ENCODE measurements at places on chromosomes 11 and 22.

- H3K4me1 ChIP-seq: peaks cover under 1% of the 10 kb centered on the region
- H3K27ac ChIP-seq: no peak overlapping the region
- no peaks in the 10 kb centered on the region for H3K36me3 ChIP-seq
- no peaks in the 10 kb centered on the region for H3K27me3 ChIP-seq
- no peak for DNase-seq
- no peak overlapping the region for H3K4me3 ChIP-seq
Observed at GRCh38 chr11:103963648-103964047, 72.8 kb upstream of the DDI1 start.

- DNase-seq: no peak
Observed at GRCh38 chr22:26524870-26525269, 12.6 kb upstream of the TFIP11 start.

GRCh38 chr22:22769434-22770279 is 118.0 kb upstream of the IGLL5 start:
- no peak overlapping the region for H3K4me3 ChIP-seq
- no peak for DNase-seq
- no peak overlapping the region for H3K27ac ChIP-seq
- H3K27me3 ChIP-seq: peaks cover 62% of the 10 kb centered on the region
- peaks cover 5% of the 10 kb centered on the region for H3K4me1 ChIP-seq

DNA sequence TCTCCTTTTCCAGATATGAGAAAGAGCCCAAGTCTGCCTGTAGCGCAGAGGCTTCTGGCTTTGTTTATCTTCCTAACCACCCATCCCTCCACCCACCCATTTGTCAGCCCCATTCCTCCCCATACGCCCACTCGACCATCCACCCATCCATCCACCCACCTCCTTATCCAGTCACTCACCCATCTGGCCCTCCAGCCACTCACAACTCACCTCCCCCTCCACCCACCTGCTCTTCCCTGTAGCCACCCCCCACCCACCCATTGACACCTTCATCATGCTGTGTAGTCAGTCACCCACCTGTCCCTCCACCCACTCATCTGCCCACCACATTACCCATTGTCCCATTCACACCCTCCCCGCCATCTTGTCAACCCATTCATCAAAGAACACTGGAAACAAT is 5.5 kb downstream of the CST6 start:
- peaks cover 7% of the 10 kb centered on the region for H3K27me3 ChIP-seq
- no peak overlapping the region for H3K27ac ChIP-seq
- no peak for DNase-seq
- H3K36me3 ChIP-seq: peaks cover 2% of the 10 kb centered on the region

DNA sequence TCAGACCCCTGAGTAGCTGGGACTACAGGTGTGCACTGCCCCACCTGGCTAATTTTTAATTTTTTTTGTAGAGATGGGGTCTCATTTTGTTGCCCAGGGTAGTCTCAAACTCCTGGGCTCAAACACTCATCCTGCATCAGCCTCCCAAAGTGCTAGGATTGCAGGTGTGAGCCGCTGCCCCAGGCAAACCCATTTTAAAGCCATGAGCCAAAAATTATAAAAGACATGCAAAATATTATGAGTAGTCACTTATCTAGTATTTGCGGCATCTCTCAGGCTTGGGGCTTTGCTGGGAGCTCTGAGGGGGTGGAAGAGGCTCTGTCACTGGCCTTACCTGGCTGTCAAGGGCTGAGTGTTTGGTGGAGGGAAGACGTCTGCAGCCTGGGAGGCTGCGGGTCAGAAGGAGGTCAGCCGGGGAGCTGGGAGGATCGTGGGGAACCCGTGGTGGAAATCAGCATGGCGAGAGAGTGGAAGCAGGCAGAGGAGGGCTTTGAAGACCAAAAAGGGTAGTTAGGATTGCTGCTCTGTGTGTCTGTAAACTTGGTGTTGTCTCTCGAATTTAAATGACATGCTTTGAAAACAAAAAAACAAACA is 69.1 kb upstream of the PARVG start:
- H3K4me1 ChIP-seq: peaks cover 7% of the 10 kb centered on the region
- H3K36me3 ChIP-seq: no peaks in the 10 kb centered on the region
- H3K4me3 ChIP-seq: no peak overlapping the region
- no peak for DNase-seq
- H3K27ac ChIP-seq: no peak overlapping the region

DNA sequence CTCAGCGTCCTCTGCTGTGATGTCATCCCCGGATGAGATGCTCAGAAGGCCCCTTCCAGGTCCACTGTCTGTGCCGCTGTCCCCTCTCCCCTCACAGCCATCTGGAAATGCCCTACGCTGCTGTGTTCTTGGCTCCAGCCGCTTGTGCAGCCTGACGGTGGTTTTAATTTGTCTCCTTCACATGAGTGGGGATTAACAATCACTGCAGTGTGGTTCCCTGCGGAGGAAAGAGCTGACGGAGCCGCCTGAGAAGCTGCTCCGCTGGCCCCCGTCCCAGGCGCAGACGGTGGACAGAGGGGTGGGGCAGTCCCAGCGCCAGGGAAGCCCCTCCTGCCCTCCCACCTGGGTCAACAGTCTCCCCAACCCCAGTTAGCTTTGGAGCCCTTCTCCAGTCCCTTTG is 67.5 kb upstream of the PHF21B start:
- H3K27me3 ChIP-seq: peaks cover 47% of the 10 kb centered on the region
- H3K36me3 ChIP-seq: peaks cover 10% of the 10 kb centered on the region
- DNase-seq: no peak
- H3K4me3 ChIP-seq: no peak overlapping the region

GRCh38 chr11:76628408-76628947 is 42.1 kb downstream of the LRRC32 start:
- no peak for DNase-seq
- H3K36me3 ChIP-seq: no peaks in the 10 kb centered on the region
- H3K4me1 ChIP-seq: peaks cover 23% of the 10 kb centered on the region
- H3K27ac ChIP-seq: no peak overlapping the region

DNA sequence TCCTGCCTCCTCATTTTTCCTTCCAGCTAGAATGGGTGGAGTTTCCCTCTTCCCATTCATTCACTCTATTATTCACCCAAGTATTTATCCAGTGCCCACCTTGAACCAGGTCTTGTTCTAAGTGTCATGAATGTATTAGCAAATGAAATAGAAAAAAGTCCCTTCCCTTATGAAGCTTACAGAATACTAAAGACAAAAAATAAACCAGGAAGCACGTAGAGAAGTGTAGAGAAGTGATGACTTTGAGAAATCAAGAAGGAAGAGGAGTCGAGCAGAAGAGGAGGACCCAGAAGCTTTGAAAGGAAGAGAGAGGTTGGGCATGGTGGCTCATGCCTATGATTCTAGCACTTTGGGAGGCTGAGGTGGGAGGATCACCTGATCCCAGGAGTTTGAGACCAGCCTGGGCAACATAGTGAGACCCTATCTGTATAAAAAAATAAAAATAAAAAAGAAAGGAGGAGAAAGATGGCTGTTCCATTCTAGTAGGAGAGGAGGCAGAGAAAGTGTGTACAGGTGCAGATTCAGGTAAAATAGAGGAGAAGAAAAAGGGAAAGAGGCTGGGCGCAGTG is 17.1 kb upstream of the SYVN1 start:
- H3K36me3 ChIP-seq: peaks cover 2% of the 10 kb centered on the region
- peaks cover 6% of the 10 kb centered on the region for H3K4me1 ChIP-seq
- peak overlapping the region; percentile 78 for H3K27ac ChIP-seq

DNA sequence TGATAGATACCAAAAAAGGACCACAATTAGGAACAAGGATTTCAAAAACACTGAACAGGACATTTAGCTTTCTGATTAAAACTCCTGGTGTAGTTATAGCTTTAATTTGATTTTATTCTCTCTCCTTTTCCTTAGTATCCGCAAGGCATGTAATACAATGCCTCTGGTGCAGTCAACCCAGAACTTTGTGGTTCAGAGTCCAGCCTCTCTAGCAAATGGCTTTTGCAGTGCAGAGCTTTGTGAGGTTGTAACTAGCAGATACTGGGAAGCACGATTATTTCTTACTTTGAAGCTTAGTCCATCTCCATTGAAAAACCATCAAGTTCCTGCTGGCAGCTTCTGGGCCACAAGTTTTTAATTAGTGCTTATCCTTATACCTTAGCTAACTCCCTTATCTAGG is 79.8 kb downstream of the GRIA4 start:
- H3K27ac ChIP-seq: no peak overlapping the region
- H3K36me3 ChIP-seq: no peaks in the 10 kb centered on the region
- H3K4me1 ChIP-seq: no peaks in the 10 kb centered on the region
- no peak overlapping the region for H3K4me3 ChIP-seq
- DNase-seq: no peak
- no peaks in the 10 kb centered on the region for H3K27me3 ChIP-seq

DNA sequence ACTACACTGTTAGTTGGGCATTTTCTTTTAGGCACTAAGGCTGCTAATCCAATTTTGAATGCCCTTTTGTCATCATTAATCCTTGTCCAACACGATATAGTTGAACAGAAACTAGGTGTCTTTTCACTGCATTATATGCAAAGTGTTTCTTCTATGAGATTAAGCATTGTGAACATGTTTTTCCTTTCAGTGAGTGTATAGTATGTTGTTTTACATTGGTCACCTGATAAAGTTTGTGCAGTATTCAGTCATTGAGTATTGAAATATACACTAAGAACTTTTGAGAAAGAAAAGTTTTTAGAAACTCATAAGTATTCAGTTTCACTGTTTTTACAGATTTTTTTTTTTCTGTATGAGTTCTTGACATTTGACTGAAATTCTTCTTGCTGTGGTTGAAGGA is 59.0 kb downstream of the ZC3H12C start:
- H3K4me3 ChIP-seq: no peak overlapping the region
- peaks cover 16% of the 10 kb centered on the region for H3K27me3 ChIP-seq
- no peaks in the 10 kb centered on the region for H3K4me1 ChIP-seq
- H3K27ac ChIP-seq: no peak overlapping the region
- no peaks in the 10 kb centered on the region for H3K36me3 ChIP-seq

DNA sequence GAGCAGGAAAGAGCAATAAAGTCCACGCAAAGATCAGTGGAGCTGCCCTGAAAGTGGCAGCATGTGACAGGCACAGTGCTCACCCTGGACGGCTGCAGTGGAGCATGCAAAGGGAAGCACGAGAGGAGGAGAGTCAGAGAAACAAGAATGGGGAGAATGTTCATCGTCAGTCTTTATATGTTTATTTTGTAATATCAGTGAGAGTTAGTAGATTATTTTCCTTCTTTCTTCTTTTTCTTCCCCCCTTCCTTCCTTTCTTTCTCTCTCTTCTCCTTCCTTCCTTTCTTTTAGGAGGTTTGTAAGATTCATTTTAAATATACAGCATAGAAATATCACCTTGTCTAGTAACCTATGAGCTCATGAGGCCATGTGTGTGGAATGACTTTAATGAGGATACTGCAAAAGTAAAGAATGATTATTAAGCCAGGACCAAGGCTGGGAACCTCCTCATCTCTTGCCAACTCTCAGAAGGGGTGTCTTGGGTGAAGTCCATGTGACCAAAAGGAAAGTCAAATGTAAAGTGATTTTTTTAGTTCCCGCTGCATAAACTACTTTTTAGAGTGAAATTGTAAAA is 321.1 kb downstream of the AASDHPPT start:
- DNase-seq: no peak
- H3K4me1 ChIP-seq: no peaks in the 10 kb centered on the region
- no peak overlapping the region for H3K27ac ChIP-seq
- no peak overlapping the region for H3K4me3 ChIP-seq
- H3K27me3 ChIP-seq: no peaks in the 10 kb centered on the region

GRCh38 chr11:64089493-64089892 is 53.8 kb downstream of the FLRT1 start:
- peaks cover 5% of the 10 kb centered on the region for H3K4me1 ChIP-seq
- H3K27ac ChIP-seq: no peak overlapping the region
- H3K4me3 ChIP-seq: no peak overlapping the region
- H3K36me3 ChIP-seq: peaks cover 2% of the 10 kb centered on the region
- no peak for DNase-seq
- H3K27me3 ChIP-seq: peaks cover 7% of the 10 kb centered on the region

GRCh38 chr22:46929710-46930204 is 167.3 kb downstream of the TBC1D22A start:
- peaks cover 26% of the 10 kb centered on the region for H3K4me1 ChIP-seq
- DNase-seq: no peak
- no peak overlapping the region for H3K4me3 ChIP-seq
- no peak overlapping the region for H3K27ac ChIP-seq
- H3K36me3 ChIP-seq: peaks cover 2% of the 10 kb centered on the region

DNA sequence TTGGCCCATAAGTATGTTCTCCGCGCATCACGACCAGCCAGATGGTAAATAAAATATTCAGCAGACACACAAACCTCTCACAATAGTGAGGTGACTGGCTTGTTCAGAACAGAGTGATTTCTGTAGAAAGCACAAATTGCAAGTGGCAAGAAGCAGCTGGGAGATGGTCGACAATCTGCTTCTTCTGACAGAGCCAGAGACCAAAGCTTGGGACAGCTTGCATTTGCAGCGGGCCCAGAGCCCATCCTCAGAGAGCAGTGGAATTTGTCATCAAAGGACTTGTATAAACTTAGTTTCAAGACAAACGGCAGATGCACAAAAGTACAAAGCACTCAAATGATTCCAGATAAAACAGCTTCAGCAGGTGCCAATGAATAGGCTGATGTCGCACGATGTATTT is 7.6 kb upstream of the GALNT18 start:
- H3K4me3 ChIP-seq: no peak overlapping the region
- no peaks in the 10 kb centered on the region for H3K4me1 ChIP-seq
- H3K27me3 ChIP-seq: peaks cover 59% of the 10 kb centered on the region
- no peaks in the 10 kb centered on the region for H3K36me3 ChIP-seq

- H3K4me1 ChIP-seq: no peaks in the 10 kb centered on the region
- DNase-seq: no peak
- no peak overlapping the region for H3K27ac ChIP-seq
- no peaks in the 10 kb centered on the region for H3K36me3 ChIP-seq
- peaks cover 8% of the 10 kb centered on the region for H3K27me3 ChIP-seq
Observed at GRCh38 chr11:64598797-64599697, 8.0 kb downstream of the SLC22A12 start.

DNA sequence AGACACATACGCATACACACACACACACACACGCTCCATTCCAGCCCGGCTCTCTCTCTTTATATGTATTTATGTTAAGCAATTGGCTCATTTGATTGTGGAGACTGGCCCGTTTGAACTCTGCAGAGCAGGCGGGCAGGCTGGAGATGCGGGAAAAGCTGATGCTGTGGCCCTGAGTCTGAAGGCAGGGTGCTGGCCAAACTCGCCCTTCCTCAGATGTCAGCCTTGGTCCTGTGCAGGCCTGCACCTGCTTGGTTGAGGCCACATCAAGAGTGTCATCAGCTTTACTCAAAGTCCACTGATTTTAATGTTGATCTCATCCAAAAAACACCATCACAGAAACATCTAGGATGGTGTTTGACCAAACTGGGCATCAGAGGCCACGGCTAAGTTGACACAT is 569.3 kb downstream of the TBC1D22A start:
- H3K27me3 ChIP-seq: peaks cover 28% of the 10 kb centered on the region
- H3K4me1 ChIP-seq: no peaks in the 10 kb centered on the region
- no peak for DNase-seq
- H3K4me3 ChIP-seq: no peak overlapping the region
- no peak overlapping the region for H3K27ac ChIP-seq

Measured in T-helper 17 cell (primary cell).